Peyer's patch (tissue), 4 donors: ENCODE measurements at places on chromosomes 11 and 22. TPM values are rescaled to one million over a fixed set of nuclear protein-coding genes. Genes with fewer than 3 reads are reported as not detected.

- peak; percentile 97 for DNase-seq
These were observed 33.8 kb upstream of the PPARA start for GRCh38 chr22:46116491-46116958.

DNA sequence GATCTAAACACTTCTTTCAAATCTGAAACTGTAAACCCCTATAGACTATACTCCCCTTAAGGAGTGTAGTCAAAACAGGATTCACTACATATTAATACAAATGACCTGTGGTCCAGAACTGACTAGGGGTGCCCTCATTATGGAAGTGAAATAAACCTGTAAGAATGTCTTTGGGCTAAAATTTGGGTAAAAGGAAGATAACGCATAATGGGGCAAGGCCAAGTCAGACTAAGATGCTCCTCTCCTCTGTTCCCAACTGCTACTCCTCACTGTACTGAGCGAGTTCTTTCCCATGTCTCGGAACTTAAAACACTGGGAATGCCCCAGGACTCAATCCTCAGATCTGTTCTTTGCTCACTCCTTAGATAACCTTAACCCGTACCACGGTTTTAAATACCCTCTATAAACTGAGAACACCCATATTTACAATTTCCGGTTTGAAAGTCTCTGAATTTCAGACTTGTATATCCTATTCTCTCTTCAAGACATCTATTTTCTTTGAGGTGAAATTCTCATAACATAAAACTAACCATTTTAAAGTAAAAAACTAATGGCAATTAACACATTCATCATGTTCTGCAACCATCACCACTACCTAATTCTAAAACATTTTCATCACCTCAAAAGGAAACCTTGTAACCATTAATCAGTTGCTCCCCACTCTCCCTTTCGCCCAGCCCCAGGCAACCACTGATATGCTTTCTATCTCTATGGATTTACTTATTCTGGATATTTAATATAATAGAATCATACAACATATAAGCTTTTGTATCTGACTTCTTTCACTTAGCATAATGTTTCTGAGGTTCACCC, 4.0 kb downstream of the THAP12 start:
- no peak for DNase-seq

- no peak for DNase-seq
These were observed 796 bp downstream of the MYOD1 start for GRCh38 chr11:17719938-17720795.

DNA sequence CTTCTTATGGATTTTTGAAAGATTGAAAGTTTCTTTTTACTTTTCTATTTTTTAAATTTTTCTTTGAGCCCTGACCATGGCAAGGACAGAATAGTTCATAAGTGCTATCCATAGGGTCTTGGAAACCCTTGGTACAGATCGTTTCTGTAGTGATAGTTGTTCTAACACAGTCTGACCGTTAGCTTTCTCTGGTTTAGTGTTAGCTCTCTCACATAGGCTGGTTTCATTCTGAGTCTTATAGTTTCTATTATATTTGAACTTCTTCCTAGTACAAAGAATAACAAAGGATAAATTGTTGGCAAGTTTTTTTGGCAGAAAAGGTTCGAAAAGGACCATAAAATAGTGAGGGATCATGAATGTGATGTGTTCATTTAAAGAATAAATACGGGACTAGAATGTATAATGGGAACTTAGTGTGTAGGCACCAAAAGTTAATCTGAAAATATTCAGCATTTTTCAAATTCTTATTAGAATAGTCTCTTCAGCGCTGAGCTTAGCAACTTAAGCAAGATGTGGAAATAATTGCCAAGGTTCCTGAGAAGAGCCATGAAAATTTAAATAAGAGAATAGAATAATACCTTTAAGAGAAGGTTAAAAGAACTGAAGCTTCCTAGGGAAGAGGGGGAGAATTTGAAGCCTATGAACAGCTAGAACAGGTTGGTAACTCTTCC, 24.1 kb downstream of the FDX1 start:
- DNase-seq, result no peak

The WNT11 gene
- 7.5 TPM for total RNA-seq

GRCh38 chr22:50318698-50319411, 8.0 kb downstream of the DENND6B start:
- DNase-seq, result no peak

DNA sequence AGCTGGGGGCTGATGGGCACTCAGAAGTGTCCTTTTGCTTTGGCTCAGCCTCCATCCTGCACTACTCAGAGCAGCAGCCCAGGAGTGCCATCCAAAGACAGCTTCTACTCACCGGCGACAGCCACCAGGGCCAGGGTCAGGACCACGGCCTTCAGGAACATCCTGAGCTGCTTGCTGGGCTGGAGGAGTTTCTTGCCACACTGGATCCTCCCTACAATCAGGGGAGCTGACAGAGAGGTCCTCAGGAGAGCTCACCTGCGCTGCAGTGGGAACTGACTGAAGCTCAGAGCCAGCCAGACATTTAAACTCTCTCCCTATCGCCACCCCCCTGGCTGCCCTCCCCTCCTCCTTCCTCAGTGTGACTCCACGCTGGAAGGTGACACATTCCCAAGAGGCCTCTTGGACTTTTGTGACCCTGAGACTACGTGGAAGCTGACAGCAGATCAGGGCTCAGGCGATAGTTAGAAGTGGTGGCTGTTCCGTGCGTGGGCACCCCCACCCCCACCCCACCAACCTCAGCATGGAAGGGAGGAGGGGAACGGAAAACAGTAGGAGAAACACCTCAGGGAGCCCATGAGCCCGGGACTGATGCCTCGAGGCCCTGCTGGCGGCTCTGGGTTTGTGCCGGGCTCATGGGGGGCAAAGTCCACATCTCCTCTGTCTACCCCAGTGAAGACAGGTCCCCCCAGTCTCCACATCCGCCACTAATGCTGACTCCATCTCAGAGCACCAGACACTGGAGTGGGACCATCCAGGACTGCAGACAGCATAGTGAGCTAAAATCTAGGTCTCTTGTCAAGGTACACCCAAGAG, at the start of gene APOA4:
Gene APOA4 (minus strand): TSS at position 274 of the 813 bp plus-strand sequence. CDS start 113 bp downstream, at position 161.
- peak; percentile 74 for DNase-seq

- DNase-seq, result no peak
These were observed 1.8 kb upstream of the OR10A5 start for GRCh38 chr11:6843670-6844069.

DNA sequence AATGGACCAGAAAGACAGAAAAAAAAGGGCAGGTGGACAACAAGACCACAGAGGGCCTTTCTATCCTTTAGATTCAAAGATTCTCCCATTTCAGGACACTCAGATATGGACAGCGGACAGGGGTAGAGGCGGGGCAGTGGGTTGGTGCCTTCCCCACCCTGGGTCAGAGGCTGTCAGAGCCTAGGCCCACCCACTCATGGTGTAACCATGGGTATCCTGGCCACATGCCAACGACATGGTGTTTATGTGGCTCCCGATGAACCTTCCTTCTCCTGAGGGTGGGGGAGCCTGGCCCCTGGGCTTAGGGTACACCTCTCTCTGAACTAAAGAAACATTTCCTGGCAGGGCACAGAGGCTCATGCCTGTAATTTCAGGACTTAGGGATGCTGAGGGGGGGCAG, 14.3 kb upstream of the P2RY2 start:
- DNase-seq, result no peak

The MN1 gene
- 1.7 TPM for total RNA-seq

DNA sequence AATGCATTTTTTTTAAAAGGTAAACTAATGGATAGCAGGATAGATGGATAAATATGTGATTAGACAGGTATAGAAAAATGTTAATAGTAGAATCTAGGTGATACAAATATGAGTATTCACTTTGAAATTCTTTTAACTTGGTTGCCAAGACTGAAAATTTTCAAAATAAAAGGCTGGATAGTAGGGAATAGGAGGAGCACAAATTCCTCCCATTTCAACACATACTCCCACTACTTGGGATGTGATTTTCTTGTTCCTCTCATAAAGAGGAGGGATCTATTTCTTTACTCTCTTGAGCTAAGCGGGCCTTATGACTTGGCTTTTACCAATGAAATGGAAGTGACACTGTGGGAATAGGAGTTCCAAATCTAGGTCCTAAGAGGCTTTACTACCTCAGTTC, 35.9 kb downstream of the PIK3C2A start:
- DNase-seq, result no peak

The UBQLNL gene
- total RNA-seq, result 0.80 TPM

GRCh38 chr11:96272529-96273222, 70.3 kb downstream of the MAML2 start:
- DNase-seq, result no peak

DNA sequence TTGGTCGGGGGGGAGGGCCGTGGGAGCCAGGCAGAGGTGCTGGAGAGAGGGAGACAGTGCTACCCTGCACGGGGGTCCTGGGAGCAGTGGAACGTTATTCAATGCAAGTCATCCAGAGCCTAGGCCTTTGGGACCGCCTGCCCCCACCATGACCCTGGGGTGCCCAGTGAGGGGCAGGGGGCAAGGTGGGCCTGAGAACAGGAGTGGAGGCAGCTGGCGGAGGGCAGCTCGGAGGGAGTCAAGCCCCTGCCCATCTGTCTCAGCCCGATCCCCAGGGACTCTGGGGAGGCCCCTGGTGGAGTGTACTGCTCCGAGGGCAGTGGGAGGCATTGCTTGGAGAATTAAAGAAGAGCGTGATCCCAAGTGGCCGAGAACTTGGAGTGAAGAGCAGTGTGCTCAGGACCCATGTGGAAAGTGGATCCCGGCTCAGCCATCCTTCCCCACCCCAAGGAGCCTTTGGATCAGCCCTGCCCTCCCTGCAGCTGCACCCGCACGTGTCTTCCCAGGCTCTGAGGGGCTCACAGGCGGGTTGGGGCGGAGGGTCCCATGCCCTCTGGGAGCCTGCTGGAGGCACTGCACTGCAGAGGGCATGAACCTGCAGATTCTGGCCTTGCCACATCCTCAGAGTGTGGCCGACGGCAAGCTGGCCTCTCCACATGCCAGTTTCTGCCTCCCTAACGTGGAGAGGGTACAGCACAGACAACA, 34.0 kb upstream of the SMIM38 start:
- DNase-seq, result no peak

The ELF5 gene
- not detected for total RNA-seq

DNA sequence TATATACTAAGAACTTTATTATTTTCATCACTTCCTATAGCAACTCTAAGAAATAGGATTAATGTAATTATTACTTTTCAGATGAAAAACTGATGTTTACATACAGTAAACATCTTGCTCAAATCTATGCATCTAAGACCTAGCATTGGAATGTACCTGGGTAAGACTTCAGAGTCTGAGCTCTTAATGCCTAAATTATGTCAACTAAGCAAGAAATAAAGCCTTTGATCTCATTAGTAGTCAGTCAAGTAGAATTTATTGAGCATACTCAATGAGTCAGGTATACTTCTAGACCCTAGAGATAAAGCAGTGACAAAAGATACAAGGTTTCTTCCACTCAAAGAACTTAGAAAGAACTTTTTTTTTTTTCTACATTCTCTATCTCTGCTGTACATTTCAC, 16.7 kb upstream of the OR51Q1 start:
- no peak for DNase-seq

- DNase-seq, result no peak
These were observed 36.2 kb downstream of the UVRAG start for GRCh38 chr11:75851203-75851602.

GRCh38 chr11:58861533-58861932, 17.0 kb upstream of the GLYATL2 start:
- no peak for DNase-seq

DNA sequence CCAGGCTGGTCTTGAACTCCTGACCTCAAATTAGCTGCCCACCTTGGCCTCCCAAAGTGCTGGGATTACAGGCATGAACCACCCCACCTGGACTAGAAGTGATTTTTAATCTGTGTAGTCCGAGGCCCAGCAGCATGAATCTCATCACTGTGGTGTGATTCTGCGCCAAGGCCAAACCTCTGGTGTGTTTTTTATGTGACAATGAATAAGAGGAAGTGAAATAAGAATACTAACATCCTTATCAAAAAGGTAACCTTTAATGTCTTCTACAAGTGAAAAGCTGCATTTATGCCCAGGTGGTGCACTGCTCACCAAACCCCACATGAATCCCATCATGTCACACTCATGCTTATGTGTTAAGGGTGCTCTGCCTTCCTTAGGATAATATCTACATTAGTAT, 77.1 kb upstream of the OR9Q1 start:
- no peak for DNase-seq

DNA sequence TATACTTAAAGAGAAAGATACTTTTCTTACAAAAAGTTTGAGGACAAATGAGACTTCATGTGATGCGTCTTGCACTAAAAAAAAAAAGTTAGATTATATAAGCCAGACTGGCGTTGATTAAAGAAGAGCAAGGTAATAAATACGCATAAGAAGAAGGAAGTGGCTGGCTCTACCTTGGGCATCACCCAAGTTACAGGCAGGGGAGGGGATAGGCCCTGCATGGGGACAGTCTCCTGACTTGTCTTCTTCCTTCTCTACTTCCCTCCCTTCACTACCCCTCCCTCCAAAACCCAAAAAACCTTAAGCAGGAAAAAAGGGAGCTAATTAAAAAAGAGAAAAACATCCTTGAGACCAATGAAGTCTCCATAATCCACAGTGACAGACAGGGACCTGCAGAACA, 22.3 kb upstream of the TMA7B start:
- peak; percentile 37 for DNase-seq

The SMTNL1 gene
- total RNA-seq, result not detected

DNA sequence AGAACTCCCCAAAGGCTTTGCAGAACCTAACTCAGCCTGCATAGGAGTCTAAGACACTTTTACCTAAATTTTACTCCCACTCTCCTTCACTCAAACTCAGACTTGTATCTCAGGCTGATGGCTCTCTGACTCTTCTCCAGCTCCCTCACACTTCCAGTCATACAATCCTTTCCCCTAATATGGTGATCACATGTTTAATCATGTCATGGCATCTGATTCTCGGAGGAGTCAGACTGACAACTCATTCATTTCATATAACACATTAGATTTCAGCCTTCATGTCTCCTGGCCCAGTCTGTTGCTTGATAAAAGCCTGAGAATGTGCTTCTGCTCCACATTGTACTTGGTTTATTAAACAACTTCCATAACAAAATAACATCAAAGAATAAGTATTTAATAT, 1503.9 kb upstream of the TENM4 start:
- no peak for DNase-seq

DNA sequence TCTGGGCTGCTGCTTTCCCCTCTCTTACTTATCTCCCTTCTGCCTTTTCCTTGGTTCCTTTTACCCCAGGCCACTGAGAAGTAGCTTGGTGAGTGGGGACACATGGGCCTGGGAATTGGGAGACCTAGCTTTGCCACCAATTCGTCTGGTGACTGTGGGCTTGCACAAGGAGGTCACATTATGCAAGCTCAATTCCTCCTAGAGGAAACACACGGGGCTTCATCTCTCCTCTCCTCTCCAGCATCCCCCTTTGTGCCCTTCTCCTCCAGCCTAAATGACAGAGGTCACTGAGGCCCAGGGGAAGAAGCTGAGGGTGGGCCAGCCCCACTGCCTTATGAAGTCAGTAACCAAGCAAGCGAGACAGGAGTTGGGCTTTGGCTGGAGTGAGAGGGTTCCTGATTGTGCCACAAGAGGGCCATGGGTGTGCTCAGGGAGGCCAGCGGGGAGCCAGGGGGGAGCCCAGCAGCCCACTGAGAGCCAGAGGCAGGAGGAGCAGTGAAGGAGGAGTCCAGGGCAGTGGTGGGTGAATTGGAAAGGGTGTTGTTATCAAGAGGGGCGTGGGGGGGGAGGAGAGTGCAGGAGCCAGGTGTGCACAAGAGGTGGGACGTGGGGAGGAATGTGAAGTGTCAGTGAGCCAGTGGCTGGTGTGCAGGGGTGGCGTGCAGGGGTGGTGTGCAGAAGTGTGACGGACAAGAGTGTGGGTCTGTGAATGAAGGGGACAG, 2.0 kb downstream of the CLCF1 start:
- peak; percentile 74 for DNase-seq

The APOBEC3B gene
- total RNA-seq, result 1.1 TPM

- no peak for DNase-seq
These were observed 80.3 kb downstream of the CASP12 start for GRCh38 chr11:104817973-104818372.
